Kidney (tissue), 22 donors: ENCODE measurements at places on chromosomes 1 and 21. TPM values are rescaled to one million over a fixed set of nuclear protein-coding genes. Genes with fewer than 3 reads are reported as not detected.

Gene RPS6KA1
- total RNA-seq = 58.1 TPM

Gene TDRD5
- 0.47 TPM for total RNA-seq

Gene DIO1
- total RNA-seq = 2.9 TPM

Gene TRIM33
- 36.2 TPM for total RNA-seq

Gene LRRC47
- total RNA-seq = 42.4 TPM

Gene OR2T35
- total RNA-seq = 0.28 TPM

Gene CDC14A
- total RNA-seq = 11.9 TPM

Gene CHIA
- not detected for total RNA-seq

Gene NECTIN4
- 12.8 TPM for total RNA-seq

Gene VCAM1
- 539 TPM for total RNA-seq

GRCh38 chr1:192546596-192547190 lies 28.9 kb upstream of the RGS1 start:
- H3K27ac ChIP-seq = no peak overlapping the region
- no peak overlapping the region for H3K4me3 ChIP-seq
- no peaks in the 10 kb centered on the region for H3K4me1 ChIP-seq
- no peaks in the 10 kb centered on the region for H3K27me3 ChIP-seq

- H3K36me3 ChIP-seq = no peaks in the 10 kb centered on the region
- no peak overlapping the region for H3K27ac ChIP-seq
- H3K4me3 ChIP-seq = no peak overlapping the region
- DNase-seq = no peak
These were observed 11.6 kb upstream of the EPB41 start for GRCh38 chr1:28902738-28903137.

- DNase-seq = no peak
- peaks cover 3% of the 10 kb centered on the region for H3K4me1 ChIP-seq
- H3K27ac ChIP-seq = no peak overlapping the region
These were observed 20.3 kb upstream of the CLSTN1 start for GRCh38 chr1:9844106-9844505.

GRCh38 chr1:116671072-116671760 lies 3.7 kb upstream of the IGSF3 start:
- no peaks in the 10 kb centered on the region for H3K36me3 ChIP-seq
- H3K4me1 ChIP-seq = no peaks in the 10 kb centered on the region
- no peaks in the 10 kb centered on the region for H3K27me3 ChIP-seq
- no peak overlapping the region for H3K4me3 ChIP-seq
- H3K27ac ChIP-seq = no peak overlapping the region

DNA sequence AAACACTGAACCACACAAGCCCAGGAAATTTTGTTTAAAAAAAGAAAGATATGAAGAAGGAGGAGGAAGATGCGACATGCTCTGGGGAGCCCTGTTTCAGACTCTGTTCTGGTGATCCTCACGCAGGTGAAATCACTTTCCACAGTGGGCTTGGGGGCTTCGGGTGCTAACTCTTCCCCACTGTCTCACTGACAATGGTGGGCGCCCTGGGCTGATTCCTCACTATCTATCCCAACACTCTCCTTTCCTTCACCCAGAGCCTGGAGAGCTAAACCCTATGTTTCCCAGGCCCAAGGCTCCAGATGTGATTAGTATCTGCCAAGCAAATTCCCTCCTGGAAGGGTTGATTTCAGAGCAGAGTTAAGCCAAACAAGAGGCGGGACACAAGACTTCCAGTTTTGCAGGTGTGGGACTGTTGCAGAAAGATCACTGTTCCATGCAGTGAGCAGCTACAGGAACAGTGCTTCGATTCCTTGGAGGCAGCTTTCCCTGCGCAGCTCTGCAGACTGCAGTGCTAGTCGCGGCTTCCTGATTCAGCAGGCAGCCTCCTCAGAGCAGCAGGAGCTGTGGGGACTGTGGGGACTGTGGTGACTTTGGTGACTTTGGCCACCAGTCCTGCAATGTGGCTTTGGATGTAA lies 168.3 kb downstream of the RHOU start:
- no peaks in the 10 kb centered on the region for H3K36me3 ChIP-seq
- H3K4me3 ChIP-seq = no peak overlapping the region
- peaks cover 15% of the 10 kb centered on the region for H3K4me1 ChIP-seq
- H3K27ac ChIP-seq = peak overlapping the region; percentile 18

DNA sequence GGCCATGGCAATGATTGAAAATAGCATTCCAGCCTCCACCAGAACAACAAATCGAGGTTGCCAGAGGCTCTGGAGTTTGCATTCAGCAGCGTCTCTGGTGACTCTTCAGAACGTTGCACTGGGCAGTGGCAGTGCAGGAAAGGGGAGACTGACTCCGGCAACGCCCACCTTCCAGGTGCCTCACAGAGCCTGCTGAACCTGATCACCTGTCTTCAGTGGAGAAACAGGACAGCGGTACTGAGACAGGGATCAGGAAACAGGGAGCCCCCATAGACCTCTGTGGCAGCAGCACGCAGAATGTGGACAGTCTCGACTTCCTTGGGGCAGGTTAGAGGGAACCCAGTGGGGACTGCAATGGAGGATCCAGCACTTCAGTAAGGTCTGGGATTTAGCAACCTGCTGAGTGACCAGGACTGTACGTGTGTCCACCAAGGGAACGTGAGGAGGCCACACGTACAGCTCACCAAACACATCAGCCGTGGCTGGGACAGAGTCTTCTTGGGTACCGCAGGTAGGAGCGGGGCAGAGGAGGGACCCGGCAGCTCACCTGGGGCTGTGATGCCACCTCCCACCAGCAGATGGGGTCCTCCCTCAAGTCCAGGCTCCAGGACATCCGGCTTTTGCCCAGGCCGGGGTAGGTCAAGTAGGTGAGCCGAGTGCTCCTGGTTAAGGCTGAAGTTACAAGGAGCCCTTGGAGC lies 128.6 kb downstream of the PRDM2 start:
- DNase-seq = peak; percentile 59
- H3K27ac ChIP-seq = no peak overlapping the region
- no peaks in the 10 kb centered on the region for H3K27me3 ChIP-seq
- H3K4me1 ChIP-seq = no peaks in the 10 kb centered on the region
- H3K4me3 ChIP-seq = no peak overlapping the region

DNA sequence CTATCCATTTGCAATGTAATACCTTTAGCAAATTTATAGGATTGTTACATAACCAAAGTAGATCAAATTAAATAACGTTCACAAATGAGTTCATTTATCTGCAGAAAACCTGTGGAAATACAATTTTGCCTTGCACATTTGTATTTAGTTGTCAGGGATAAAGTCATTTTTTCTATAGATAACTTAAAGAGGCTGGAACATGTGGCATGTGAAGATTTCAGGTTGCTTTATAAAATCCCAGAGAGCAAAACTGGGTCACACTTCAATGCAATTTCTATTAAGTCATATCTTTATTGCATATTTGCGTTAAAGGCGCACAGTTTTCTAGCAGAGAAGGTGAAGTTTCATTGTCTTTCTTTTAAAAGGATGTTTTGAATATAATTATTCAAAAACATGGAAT lies 342.4 kb downstream of the USP25 start:
- H3K36me3 ChIP-seq = no peaks in the 10 kb centered on the region
- H3K27ac ChIP-seq = no peak overlapping the region
- H3K27me3 ChIP-seq = no peaks in the 10 kb centered on the region
- no peak for DNase-seq
- H3K4me1 ChIP-seq = no peaks in the 10 kb centered on the region

- no peak overlapping the region for H3K4me3 ChIP-seq
- no peaks in the 10 kb centered on the region for H3K36me3 ChIP-seq
- no peaks in the 10 kb centered on the region for H3K4me1 ChIP-seq
- H3K27me3 ChIP-seq = no peaks in the 10 kb centered on the region
- H3K27ac ChIP-seq = no peak overlapping the region
These were observed 31.8 kb downstream of the LRRC52 start for GRCh38 chr1:165575468-165576099.

DNA sequence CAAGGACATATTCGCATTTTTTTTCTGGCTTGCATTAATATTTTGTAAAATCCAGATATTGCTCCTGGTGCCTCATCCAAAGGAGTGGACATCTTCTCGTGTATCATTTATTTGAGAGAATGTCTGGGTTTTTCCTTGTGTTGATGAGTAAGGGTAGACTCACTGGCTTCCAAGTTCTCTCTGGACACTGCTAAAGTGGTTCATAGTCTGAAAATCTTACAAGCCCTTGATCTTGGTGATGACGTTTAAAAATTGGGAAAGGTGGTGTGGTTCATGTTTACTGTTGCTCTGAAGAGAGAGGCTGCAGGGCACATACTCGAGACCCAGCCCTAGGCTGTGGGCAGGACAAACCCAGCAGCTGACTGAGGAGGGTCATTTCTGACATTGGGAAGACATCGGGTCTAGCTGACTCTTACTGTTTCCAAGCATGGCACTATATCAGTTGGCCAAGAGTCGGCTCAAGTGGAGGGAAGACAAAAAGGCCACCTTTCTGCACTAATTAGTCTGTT lies 296.2 kb downstream of the LMX1A start:
- H3K27me3 ChIP-seq = no peaks in the 10 kb centered on the region
- no peaks in the 10 kb centered on the region for H3K4me1 ChIP-seq
- no peak for DNase-seq
- no peak overlapping the region for H3K27ac ChIP-seq
- H3K36me3 ChIP-seq = no peaks in the 10 kb centered on the region
- H3K4me3 ChIP-seq = no peak overlapping the region

- H3K4me3 ChIP-seq = no peak overlapping the region
- H3K27me3 ChIP-seq = no peaks in the 10 kb centered on the region
- DNase-seq = peak; percentile 35
- H3K36me3 ChIP-seq = no peaks in the 10 kb centered on the region
- H3K27ac ChIP-seq = no peak overlapping the region
These were observed 17.5 kb downstream of the RUNX3 start for GRCh38 chr1:24912376-24913273.
